ENCODE measurements at places on chromosomes 13 and 19. TPM values are rescaled to one million over a fixed set of nuclear protein-coding genes. Genes with fewer than 3 reads are reported as not detected.

Gene MISP
- polyA plus RNA-seq: 0.06 TPM

Gene CYSLTR2
- polyA plus RNA-seq: 6.1 TPM

Gene SSBP4
- polyA plus RNA-seq: 29.1 TPM

Gene KIR3DL2
- polyA plus RNA-seq: not detected

Gene KIR2DL1
- polyA plus RNA-seq: not detected

Gene ABCA7
- polyA plus RNA-seq: 2.9 TPM

Gene KASH5
- not detected for polyA plus RNA-seq

Gene CYP2B6
- polyA plus RNA-seq: not detected

Gene PSG7
- polyA plus RNA-seq: not detected

Gene TNNI3
- 3,704 TPM for polyA plus RNA-seq

Gene KRTDAP
- not detected for polyA plus RNA-seq

Gene GPR12
- polyA plus RNA-seq: 0.01 TPM

Gene ZNF610
- 2.8 TPM for polyA plus RNA-seq

Gene KIR2DL4
- polyA plus RNA-seq: not detected

Gene GPI
- polyA plus RNA-seq: 284 TPM

Gene WTIP
- polyA plus RNA-seq: 6.6 TPM
